ENCODE measurements at places on chromosomes 11 and 22.

GRCh38 chr11:60830478-60831142, 11.3 kb upstream of the CCDC86 start:
- DNase-seq, result no peak

- no peak for DNase-seq
Observed at GRCh38 chr11:100759106-100759505, 72.0 kb downstream of the ARHGAP42 start.

GRCh38 chr11:34348919-34349318, 8.9 kb downstream of the ABTB2 start:
- no peak for DNase-seq

GRCh38 chr11:20980736-20981135, 311.4 kb downstream of the NELL1 start:
- DNase-seq, result no peak

DNA sequence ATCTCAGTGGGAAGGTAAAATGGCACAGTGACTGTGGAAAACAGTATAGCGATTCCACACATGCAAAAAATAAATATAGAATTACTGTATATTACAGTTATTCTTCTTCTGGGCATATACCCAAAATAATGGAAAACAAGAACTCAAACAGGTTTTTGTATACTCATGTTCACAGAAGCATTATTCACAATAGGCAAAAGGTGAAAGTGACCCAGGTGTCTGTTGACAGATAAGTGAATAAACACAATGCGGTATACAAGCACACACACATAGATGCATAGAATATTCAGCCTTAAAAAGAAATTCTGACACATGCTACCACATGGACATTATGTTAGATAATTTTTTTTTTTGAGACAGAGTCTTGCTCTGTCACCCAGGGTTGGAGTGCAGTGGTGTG, 233.0 kb downstream of the SWAP70 start:
- no peak for DNase-seq

DNA sequence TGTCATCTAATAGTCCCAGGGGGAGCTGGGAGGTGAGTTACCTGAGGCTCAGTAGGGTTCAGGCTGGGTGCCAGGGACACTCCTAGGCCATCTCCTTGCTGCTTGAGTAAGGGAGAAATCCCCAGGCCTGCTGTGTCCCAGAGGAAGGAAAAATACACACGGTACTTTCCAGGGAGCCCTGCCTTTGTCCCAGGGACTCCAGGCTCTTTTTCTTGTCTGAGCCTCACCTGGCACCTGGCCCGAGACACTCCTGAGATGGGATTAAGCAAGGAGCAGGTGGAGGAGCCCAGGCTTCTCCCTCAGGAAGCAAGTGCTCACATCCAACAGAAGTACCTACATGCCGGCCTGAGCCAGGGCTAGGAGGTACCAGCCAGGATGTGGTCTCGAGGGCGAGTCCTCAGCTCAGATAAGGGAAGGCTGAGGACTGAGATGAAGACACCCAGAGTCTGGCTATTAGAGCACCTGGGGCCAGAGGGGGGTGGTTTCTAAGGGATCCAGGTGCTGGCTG, 899 bp upstream of the KLHDC7B start:
- DNase-seq, result no peak

- no peak for DNase-seq
Observed at GRCh38 chr11:20226933-20227332, 66.7 kb upstream of the DBX1 start.

DNA sequence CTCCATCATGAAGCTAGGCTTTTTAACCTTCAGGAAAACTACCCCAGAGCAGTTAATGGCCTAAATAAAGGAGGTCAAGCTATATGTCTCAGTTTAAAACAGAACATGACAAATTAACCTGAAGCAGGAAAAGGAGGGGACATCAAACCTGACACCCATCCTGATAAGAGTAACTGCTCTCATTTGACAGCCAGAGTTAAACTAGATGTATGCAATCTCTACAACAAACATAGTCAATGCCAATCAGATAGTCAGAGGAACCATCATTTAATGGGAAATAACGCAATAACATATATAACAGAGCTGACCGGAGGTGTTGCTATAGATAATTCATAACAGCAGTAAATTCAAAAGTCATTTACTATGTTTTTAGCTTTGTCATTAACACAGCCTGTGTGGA, 3.1 kb downstream of the ZNF202 start:
- no peak for DNase-seq

GRCh38 chr22:31533374-31533773, 37.0 kb downstream of the SFI1 start:
- no peak for DNase-seq

GRCh38 chr11:67179892-67180490, 60.9 kb downstream of the KDM2A start:
- no peak for DNase-seq

- no peak for DNase-seq
Observed at GRCh38 chr22:42752230-42752746, 31.6 kb upstream of the A4GALT start.

- no peak for DNase-seq
Observed at GRCh38 chr11:115201111-115201792, 303.0 kb downstream of the CADM1 start.

GRCh38 chr11:117189191-117189940, 9.8 kb upstream of the TAGLN start:
- no peak for DNase-seq

DNA sequence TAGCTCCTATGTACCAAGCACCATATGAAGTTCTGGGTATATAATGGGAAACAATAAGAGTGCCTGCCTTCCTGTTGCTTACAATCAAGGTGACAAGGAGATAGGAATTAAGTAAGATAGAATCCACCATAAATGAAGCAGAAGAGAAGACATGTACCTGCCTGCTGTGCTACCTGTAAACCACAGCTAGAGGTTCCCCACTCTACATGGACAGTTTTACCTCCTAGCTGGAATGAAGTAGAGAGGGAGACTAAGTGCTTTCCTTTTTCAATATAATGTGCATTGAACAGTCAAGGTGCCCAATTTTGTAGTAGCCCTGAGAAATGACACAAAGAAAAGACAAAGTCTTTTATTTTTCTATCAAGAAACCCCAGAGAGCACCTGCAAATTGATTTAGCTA, 984.6 kb downstream of the DLG2 start:
- no peak for DNase-seq

DNA sequence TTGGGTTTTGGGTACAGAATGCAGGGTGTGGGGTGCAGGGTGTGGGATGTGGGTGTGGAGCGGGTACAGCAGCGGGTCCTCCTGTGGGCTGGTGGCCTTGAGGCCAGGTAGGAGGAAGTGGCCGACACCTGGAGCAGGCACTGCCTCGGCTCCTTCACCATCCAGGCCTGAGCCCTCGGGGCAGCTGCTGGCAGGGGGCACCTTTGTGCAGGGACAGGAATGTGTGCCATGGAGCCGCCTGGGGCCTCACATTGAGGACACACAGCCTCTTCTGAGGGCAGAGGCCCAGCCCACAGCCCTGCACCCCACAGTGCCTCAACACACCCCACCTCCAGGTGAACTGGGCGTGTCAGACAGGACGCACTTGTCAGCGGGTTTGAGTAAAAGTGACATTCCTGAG, 984.0 kb downstream of the BRD1 start:
- DNase-seq, result no peak

- no peak for DNase-seq
Observed at GRCh38 chr22:24763872-24764485, 10.5 kb downstream of the PIWIL3 start.

DNA sequence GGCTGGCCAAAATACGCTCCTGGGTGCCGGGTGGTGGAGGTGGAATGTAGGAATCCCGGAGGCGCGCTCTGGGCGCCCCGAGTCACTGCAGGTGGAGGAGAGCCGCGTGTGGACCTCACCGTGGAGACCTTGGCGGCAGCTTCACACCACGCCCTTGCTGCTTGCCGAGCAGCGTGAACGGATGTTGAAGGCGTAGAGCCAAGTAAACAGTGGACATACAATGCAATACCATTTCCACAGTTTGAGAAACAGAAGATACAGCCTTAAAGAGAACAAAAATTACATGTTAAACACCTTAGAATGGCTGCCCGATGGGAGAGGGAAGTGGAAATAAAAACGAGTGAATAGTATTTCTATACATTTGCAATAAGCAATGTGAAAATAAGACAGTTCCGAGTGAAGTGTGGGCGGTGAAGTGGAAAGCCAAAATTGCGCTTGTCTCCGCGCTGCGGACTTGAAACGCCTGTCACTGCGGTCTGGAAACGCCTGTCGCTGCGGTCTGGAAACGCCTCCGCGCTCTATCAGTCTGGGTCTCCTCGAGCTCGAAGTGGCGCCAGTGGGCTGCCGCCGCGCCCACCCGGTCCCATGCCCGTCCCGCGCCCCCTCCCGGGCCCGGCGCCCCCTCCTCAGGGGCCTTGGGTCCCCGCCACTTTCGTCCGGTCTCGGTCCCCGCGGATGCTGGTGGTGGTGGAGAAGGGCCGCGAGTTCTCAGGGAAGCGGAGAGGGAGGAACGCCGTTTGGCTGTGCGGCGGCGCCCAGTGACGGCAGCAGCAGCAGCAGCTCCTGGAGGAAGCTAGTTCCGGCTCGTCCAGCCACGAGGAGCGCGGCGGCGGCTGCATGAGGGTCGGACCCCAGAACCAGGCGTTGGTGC, 1.6 kb downstream of the NCR3LG1 start:
- peak; percentile 7 for DNase-seq

DNA sequence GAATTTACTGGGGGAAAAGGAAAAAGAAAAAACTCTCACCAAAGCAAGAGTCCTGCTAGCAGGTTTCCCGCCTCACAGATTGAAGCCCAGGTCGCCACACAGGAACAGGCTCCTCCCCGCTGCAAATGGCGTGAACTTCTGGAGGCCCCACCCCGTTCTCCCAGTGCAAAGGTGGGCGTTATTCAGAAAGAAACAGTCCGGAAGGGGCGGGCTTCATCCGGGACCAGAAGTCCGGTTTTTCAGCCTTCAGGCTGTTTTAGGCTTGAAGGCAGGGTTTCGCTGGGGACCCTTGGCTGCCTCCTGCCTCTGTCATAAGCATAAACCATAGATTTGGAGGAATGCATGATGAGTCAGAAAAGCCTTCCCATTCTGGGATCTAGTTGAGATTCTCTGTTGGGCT, 148.3 kb upstream of the POU2AF2 start:
- no peak for DNase-seq

DNA sequence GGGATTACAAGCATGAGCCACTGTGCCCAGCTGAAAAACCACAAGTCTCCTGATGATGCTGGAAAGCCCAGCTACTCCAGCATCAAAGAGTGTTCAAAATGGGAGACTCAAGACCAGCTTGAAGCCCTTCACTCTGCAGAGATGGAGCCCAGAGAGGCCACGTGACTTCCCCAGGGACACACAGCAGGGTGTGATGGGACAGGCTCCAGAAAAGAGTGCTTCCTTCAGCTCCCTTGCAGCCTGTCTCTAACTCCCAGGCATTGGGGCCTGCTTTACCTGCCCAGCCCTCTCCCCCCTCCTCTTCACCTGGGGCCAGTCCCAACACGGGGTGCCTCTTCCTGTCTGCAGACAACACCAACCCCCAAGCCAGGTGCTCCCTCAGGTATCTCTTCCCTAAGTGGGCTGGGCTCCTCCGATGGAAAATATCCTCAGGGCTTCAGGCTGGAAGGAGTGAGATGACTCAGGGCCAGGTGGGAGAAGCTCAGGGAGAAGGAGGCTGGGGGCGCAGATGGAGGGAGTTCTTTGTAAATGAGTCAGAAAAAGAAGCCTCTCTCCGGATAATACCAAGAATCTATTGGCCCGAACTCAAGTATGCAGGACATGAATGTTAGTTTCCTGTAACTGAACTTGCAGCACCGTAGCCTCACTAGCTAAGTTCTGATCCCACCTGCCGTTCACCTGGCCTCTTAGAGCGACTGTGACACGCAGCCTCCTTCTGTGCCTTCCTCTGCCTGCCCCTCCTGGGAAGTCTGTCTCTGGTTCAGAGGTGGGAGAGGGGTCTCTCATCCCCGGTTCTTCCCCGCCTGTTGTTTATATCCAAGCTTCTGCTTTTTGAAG, 326.6 kb downstream of the MN1 start:
- no peak for DNase-seq

DNA sequence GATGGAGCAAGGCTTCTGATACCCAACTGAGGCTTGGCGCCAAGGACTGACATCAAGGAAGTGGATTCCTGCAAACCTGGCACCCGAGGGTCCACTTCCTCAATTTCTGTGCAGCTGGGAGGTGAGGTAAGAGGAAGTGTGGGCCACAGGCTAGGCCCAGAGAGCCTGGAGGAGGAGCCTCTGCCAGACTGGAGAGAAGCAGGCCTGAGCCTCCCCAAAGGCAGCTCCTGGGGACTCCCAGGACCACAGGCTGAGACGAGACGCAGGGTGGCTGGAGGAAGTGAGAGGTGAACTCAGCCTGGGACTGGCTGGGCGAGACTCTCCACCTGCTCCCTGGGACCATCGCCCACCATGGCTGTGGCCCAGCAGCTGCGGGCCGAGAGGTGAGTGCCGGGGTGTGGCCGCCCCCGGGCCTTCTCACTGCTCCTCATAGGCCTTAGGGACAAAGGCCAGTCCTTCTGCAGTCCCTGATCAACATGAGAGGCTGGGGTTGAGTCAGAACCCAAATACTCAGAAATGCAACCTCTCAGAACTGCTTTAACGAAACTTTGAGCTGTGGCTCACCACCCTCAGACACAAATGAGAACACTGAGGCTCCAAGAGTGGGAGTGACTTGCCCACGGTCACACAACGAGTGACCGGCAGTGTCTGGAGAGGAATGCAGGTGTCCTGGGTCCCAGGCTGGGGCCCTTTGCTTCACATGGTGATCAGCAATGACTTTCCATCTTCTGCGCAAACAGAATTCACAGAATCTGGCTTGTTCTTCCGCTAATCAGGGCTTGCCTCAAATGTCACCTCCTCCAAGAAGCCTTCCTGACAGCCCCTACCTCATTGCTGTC, at the start of gene NCF4:
Gene NCF4 (plus strand): TSS at position 186 of the 839 bp plus-strand sequence. CDS start 166 bp downstream, at position 352.
- no peak for DNase-seq

- no peak for DNase-seq
Observed at GRCh38 chr22:23613193-23613972, 18.7 kb downstream of the DRICH1 start.

GRCh38 chr22:26045051-26045450, 124.2 kb upstream of the SEZ6L start:
- DNase-seq, result no peak

GRCh38 chr11:959608-960007, 33.9 kb downstream of the AP2A2 start:
- DNase-seq, result no peak

DNA sequence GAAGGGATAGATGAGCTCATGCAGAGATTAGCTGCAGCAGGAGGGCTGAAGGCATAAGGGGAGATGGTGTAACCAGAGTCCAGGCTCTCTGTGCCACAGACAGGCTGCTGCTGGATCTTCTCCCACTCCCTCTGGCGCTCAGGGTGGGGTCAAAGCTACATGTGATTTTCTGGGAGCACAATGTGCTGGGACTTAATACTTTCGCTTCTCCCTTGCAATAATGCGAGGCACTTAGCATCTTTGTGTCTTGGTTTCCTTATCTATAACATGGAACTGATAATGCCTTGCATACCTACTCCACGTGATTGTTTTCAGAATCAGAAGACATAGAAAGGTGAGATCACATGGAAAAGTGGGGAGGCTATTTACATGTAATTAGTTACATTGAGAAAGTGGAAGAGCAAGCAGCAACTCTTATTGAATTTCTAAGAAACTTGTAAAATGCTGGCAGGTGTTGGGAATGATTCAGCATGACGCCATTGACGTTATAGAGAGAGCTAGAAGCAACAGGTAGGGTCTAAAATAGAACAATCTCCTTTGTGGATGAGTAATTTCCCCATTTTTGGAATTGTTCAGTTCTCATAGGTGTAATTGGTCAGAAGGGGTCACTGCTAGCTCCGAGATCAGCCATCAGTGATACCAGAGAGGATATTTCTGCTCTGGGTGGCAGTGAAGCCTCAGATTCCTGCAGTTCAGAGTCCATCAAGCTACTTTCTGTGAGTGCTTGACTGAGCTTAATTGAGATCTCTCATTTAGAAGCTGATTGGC, 8.2 kb upstream of the OR9I1 start:
- no peak for DNase-seq
